ENCODE measurements at places on chromosomes 2 and 18.
A peak's percentile ranks its signal among the peaks of the same experiment; 100 is the strongest.

DNA sequence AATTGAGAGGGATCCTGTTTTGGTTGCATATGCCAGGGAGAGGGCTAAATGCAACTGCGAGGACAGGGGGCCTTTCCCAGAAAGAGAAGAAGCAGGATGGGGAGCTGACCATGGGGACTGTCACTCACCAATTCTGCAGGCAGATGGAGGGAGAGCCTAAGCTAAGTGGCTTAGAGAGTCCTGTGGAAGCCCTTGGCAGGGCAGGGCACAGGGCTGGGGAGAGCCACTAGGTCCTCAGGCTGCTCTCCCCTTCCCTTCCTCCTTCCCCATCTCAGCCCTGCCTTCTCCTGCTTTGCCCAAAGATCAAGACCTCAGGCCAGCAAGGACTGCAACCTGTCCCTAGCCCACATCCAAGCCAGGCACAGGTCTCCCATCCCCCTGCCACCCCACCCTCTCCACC lies 24.4 kb upstream of the CATIP start:
- DNase-seq: no peak

GRCh38 chr2:165818920-165819319 lies 24.9 kb upstream of the GALNT3 start:
- no peak for DNase-seq

DNA sequence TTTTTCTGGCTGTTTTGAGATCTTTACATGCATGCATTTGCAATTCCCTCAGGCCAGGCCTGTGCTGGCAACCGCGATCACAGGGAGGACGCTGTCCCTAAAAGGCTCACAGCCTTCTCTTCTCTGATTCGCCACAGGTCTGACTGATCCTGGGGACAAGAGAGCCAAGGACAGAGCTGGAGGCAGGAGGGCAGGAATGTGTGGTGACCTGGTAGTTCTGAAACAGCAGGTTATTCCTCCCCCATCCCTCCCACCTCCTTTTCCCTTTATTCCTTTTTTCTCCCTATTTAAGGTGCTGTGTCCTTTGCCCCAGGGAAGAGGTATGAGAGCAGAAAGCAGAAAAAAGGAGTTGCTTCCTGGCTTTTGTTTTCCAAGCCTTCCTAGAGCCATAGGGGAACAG lies 21.9 kb downstream of the TMEM177 start:
- DNase-seq: no peak

GRCh38 chr2:38783586-38783985 lies 5.6 kb downstream of the GEMIN6 start:
- no peak for DNase-seq

DNA sequence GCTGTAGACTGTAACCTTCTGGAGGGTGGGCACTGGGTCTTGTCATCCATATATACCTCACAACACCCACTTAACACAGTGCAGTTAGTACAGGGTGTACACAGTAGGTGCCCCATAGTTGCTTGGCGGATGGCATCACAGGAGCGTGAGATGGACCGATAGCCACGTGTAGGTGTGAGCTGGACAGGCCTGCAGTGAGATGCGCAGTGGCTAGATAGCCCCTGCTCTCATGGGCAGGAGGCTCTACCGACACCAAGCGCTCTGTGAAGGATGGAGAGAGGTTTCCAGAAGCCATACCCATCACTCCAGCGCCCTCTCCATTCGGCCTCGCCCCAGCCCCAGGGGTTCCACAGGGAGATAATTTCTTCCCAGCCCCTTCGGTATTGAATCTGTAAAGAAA lies 49.5 kb downstream of the CAPN13 start:
- no peak for DNase-seq

DNA sequence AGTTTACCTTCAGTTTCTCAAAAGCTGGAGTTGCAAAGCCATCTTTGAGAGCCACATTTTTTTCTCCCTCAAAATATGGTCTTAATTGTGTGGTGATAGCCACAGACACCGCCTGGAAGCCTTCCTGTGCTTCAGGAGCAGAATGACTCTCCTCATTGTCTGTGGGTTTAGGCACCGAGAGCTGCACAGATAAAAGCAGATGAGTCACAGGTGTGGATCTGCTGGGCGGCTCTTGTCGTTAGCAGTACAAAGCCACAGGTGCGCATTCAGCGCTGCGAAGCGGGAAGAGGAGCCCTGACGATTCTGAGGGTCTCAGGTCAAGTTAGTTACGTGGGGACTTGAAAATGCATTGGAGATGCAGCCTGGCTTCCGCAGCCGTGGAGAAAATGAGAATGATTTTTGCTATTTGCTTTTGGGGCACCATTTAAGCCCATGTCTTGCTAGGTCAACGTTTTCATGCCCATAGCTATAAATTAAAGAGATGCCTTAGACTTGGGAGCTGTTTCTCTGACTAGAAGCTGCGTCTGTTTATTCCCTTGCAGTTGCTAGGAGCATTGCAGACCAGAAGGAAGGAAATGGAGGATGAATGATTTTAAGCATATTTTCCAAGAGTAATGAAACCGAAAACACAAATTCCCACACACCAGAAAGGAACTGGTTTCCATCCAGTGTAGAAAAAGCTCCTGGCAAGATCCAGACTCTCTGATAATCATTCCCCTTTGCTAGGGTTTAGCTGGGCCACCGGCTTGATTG lies 51.5 kb downstream of the KLHL29 start:
- DNase-seq: no peak

GRCh38 chr2:223090039-223090438 lies 38.0 kb downstream of the KCNE4 start:
- DNase-seq: no peak

GRCh38 chr2:7884338-7884737 lies 797.5 kb upstream of the ID2 start:
- no peak for DNase-seq

- no peak for DNase-seq
Observed at GRCh38 chr2:43415592-43415991, 180.2 kb downstream of the THADA start.

GRCh38 chr2:127528487-127528886 lies 2.2 kb upstream of the IWS1 start:
- no peak for DNase-seq

GRCh38 chr2:84874381-84875212 lies 6.3 kb downstream of the TRABD2A start:
- no peak for DNase-seq

- DNase-seq: no peak
Observed at GRCh38 chr2:191847764-191848163, 876 bp upstream of the CAVIN2 start.

GRCh38 chr18:41864216-41864615 lies 90.8 kb upstream of the PIK3C3 start:
- peak; percentile 56 for DNase-seq

DNA sequence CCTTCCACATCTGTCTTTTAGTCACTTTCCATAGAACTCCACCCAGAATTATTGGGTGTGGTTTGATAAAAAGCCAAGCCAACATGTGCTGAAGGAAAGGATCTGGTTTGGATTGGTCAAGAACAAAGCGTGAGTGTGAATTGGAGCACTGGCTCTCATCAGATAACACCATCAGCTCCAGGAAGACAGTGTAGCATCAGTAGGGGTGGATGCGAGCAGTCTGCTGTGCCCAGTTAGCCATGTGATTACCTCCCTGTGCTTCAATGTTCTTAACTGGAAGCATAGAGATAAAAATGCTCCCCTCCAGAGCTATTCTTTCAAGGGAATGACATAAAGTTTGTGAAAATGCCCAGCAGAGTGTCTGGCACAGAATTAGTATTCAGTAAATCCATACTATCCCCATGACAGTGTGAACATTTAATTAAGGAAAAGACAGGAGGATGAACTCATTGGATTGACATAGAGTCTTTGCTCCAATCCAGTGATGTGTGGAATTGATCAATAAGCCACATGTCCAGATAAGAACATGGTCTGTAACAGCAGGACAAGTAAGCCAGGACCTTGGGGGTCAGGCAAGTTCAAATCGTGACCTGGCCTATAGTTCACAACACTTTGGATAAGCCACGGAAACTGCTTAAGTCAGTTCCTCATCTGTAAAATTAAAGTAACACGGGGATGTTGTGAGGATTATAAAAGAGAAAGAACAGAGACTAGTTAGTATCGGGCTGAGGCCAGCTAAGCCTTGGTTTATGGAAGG lies 68.0 kb downstream of the FAM124B start:
- no peak for DNase-seq

GRCh38 chr2:136534811-136535210 lies 230.5 kb upstream of the THSD7B start:
- DNase-seq: no peak

DNA sequence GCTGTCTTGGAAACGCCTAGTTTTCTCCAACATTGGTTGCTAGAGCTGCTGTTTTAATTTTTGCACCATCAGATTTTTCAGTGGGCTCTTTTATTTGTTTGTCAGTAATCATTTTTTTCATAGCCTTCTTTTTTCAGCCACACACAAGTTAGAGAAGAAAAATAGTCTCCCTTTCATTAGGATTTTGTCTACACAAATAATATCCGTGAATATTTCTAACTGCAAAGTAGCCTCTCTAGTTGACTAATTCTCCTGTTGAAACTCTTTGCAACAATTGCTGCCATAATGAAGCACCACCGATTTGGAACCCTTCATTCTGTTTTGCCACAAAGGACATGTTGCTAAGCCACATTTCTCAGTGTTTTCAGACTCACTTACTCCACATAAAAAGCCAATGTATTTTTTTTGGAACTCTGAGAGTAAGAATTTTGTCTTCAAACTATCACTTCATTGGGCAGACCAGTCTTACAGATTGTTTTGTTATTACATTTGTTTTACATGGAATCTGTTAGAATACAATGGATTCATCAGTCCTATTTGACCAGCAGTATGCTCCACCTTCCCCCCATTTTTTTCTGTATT lies 9.6 kb downstream of the KCNJ3 start:
- no peak for DNase-seq

GRCh38 chr2:36455011-36455410 lies 99.4 kb downstream of the CRIM1 start:
- DNase-seq: no peak

- DNase-seq: no peak
Observed at GRCh38 chr2:109542384-109542783, 71.4 kb downstream of the SEPTIN10 start.

GRCh38 chr2:191566344-191566743 lies 111.6 kb upstream of the NABP1 start:
- peak; percentile 52 for DNase-seq
